CD4-positive, alpha-beta T cell treated with Interleukin-15 for 4 hours (primary cell): ENCODE measurements at places on chromosomes 1 and 21.

GRCh38 chr1:226799634-226800281 lies 60.7 kb upstream of the ITPKB start:
- DNase-seq: no peak

- no peak for DNase-seq
Observed at GRCh38 chr1:226134170-226135058, 52.1 kb downstream of the ACBD3 start.

DNA sequence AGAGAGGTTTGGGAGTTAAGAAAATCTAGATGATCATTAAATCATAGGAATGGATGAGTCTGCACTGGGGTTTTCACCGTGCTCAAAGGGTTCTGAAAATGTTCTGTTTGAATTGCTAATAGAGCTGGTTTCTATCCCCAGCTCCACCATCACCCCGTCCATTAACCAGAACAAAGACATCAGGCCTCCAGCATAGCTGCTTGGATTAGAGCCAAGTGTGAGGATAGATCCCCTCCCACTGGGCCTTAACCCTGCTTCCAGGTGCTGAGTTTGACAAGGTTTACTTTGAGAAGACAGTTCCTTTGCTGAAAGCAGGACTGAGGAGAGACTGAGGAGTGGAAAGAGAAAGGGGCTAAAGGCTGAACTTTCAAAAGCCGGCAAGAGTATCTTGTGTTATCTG lies 48.3 kb downstream of the MPZL1 start:
- no peak for DNase-seq

GRCh38 chr21:32351428-32351827 lies 41.4 kb downstream of the URB1 start:
- no peak for DNase-seq

- no peak for DNase-seq
Observed at GRCh38 chr1:11746092-11746491, 10.2 kb downstream of the AGTRAP start.

- no peak for DNase-seq
Observed at GRCh38 chr1:51853360-51853759, 25.2 kb downstream of the NRDC start.

- no peak for DNase-seq
Observed at GRCh38 chr1:25874635-25875153, 814 bp downstream of the PAQR7 start.

- DNase-seq: peak; percentile 80
Observed at GRCh38 chr1:226738995-226739695, at the start of gene ITPKB. Gene ITPKB (minus strand): TSS chr1:226739282. CDS start chr1:226737458, 1,824 bp downstream.

- no peak for DNase-seq
Observed at GRCh38 chr1:223076362-223076761, 66.7 kb downstream of the TLR5 start.

DNA sequence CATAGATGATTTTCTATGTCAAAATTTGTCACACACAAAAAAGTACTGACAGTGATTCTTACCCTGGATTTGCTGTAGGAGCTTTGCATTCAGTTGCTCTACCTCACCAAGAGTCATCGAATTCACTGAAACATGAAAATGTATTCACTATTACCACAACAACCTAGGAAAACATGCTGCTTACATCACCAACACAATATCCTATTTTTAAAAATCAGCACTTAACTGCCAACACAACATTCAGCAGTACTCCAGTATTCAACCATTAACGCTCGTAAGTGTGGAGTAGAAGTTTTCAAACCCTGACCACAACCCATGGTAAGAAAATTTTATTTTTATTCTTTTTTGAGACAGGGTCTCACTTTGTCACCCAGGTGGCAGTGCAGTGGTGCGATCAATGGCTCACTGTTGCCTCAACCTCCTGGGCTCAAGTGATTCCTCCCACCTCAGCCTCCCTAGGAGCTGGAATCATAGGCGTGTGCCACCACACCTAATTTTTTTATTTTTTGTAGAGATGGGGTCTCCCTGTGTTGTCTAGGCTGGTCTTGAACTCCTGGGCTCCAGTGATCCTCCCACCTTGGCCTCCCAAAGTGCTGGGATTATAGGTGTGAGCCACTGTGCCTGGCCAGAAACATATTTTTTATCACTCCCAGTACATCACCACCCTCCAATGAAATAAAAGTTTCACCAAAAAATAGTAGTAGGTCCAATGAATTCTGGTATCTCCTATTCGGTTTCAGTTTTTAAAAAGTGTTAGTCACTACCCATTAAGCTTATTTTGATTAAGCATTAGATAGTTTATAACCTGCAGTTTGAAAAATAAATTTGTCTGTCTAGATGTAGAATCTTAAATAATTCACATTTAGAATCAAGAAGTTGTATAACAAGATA lies 23.8 kb downstream of the C21orf91 start:
- peak; percentile 55 for DNase-seq

DNA sequence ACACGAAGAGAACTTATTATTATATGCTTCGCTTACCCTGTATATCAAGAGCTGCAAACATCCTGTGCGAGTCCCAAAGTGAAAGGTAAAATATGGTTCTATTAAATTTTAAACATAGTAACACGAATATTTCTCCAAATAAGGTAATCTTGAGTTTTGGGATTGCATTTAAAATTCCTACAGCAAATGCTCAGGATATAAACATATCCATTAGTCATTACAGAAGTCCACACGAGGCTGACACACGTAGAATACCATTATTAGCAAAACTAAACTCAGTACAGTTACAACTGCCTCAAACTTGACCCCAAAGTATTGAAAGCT lies 282 bp upstream of the LYPLAL1 start:
- no peak for DNase-seq

DNA sequence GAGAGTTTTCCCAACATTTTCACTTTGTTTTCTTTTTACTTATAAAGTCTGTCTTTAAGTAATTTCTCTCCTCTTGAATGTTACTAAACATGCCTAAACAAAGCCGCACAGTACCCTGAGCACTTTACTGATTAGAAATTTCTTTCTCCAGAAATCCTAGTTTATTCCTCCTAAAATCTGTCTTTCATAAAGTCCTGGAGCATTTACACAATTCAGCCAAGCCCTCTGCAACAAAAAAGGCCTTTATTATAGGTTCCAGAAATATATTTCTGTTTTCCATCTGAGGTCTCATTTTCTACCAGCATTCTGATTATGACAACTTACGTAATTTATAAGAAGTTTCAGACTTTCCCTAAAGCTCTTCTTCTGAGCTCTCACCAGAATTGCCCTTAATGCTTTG lies 549.5 kb upstream of the OLFM3 start:
- no peak for DNase-seq

DNA sequence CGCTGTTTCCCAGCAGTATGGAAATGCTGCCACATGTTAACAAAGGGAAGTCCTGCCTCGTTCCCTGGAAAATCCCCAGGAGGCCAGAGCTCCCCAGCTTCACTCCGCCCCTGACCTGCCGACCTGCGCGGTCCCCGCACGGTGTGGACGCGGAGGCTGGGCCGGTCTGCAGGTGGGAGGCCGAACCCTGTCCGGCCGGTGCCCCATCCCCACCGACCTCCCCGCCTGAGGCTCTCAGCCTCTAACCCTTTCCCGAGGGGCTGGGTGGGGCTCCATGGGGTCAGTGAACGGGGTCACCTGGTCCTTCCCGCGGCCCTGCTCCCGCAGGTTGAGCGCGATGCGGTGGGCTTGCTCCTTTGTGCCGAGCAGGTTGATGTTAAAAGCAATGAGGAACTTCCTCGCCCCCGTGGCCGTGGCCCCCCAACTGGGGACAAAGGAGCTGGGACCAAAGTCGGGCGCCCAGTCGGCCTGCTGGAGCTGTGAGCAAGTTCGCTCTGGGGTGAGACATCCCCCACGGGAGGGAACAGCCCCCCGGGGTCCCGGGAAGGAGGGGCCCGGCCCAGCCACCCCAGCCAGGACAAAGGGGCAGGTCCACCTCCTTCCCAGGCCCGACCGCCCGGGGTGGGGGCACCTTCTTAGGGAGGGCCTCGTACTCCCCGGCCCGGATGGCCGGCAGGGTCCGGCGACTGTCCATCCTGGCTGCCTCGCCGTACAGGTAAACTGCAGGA lies 4.0 kb downstream of the FTCD start:
- DNase-seq: no peak

DNA sequence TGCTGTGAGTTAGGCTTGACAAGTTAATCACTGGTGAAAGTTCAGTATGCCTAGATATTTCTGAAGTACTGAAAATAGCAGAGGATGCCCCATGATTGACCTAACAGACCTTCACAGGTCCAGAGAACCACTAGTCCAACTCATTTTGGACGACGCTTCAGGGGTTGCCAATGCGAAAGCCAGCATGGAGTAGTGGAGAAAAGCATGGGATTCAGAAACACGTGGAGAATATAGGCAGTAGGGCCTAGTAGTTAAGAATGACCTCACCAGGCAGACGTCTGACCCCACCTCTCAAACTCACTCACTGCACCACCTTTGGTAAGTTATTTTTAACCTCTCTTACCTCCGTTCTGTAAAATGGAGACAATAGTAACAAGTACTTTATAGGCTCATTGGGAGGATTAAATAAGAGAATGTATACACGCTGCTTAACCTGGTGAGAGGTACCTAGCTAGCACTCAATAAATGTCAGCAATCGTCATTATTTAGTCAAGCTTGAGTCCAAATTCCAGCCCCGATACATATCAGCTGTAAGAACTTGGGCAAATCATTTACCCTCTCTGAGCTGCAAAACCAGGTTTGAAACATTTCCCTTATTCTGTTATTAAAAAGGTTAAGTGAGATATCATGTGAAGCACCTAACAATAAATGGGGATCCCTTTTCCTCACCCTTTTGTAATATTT lies 13.2 kb downstream of the PLPP3 start:
- DNase-seq: no peak

DNA sequence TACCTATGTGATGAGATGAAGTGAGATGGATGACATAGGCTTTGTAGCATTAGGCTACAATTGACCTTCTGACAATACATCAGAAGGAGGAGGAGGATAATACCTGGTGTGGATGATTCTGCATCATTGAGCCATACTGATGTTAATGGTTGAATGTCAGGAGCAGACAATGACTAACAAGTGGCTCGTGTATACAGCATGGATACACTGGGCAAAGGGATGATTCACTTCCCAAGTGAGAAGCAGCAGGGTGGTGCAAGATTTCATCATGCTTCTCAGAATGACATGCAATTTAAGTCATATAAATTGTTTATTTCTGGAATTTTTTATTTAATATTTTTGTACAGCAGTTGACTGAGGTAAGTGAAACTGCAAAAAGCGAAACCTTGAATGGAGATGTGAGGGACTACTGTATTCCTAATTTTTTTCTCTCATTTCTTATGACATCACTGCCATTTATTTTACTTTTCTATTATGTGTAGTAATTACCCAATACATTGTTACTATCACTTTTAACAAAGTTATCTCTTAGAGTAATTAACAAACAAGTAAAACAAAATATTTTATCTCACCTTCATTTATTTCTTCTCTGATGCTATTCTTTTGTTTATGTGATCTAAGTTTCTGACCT lies 34.4 kb upstream of the COP1 start:
- DNase-seq: no peak

DNA sequence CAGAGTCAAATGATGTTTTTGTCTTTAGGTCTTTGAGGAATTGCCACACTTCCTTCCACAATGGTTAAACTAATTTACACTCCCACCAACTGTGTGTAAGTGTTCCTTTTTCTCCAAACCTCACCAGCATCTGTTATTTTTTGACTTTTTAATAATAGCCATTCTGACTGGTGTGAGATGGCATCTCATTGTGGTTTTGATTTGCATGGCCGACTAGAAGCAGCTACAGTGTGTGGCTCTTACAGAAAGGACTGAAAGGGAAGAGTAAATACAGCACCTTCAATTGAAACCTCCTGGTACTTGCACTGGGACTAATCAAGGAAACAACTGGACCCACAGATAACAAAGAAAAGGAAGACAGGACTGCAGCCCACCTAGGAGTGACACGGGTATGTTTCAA lies 668.0 kb upstream of the RGS18 start:
- DNase-seq: no peak

DNA sequence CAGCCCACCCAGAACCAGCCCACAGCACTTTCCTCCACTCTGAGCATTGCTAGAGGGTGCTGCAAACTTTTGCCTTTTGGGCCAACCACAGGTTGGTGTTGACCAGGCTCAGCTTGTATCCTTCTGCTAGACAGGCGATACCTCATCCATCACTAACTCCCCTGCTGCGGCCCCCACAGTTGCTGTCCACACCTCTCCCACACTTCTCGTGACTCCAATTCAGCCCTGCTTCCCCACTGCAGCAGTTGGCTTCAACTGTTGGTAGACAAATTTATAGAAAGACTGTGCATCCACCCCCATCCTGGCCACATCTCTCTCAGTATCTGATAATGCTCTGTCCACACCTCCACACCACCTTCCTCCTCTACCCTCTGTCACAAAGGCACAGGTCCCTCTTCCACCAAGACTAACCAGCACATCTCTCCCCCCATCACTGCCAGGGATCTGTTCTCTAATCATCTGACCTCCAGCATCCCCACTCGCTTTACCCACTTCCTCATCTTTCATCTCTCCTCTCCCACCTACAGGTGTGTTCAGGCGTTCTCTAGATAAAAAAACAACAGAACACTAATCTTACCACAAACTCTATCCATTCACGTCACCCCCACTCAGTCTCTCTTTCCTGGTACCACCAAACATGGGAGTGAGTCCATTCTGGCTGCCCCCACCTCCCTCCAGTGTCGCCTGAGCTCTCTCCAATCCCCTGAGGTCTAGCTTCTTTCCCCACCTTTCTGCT lies 15.8 kb upstream of the SLC25A44 start:
- DNase-seq: no peak

DNA sequence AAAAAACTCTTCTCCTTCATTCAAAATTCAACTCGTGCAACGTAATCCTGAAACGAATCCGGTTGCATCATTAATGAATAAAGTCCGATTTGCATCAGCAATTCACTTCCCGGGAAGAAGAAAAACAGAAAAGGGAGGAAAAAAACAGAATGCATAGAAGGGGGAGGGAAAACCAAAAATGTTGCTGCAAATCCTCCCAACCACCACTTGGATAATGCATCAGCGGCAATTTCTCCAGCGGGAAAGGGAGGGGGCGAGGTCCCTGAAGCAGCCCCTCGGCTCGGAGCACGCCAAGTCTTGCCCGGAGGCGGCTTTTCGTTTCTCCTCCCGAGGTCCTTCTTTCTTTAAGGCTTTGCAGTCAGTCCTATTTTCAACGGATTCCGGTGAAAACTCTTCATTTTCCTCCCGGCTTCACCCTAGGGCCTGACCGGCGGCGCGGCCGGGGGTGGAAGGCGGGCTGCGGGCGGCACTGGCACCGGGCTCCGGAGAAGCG lies 723 bp downstream of the CDC42BPA start:
- no peak for DNase-seq

GRCh38 chr1:63450416-63450815 lies 72.6 kb downstream of the ITGB3BP start:
- no peak for DNase-seq
